ENCODE measurements at places on chromosomes 2 and 18.

GRCh38 chr2:100990650-100991403 is 11.3 kb upstream of the RPL31 start:
- DNase-seq: no peak

- DNase-seq: no peak
These were observed 56.3 kb downstream of the TLK1 start for GRCh38 chr2:171104379-171104778.

DNA sequence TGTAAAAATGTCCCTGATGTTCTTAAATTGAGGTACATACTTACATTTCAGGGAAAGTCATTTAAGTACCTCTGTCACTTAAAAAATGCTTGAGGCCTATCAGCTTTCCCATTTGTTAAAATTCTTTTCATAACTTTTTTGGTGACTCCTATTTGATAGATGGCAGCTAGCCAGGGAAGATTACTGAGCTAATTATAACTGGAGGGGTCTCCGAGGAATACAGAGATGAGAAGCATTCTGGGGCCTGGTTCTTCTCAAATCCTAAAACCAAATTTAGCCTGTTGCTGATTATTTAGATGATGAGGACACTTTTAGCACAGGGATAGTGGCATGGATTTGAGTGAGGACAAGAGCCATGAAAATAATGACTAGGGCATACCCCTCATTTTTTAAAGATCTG is 4.8 kb downstream of the UGP2 start:
- DNase-seq: no peak

DNA sequence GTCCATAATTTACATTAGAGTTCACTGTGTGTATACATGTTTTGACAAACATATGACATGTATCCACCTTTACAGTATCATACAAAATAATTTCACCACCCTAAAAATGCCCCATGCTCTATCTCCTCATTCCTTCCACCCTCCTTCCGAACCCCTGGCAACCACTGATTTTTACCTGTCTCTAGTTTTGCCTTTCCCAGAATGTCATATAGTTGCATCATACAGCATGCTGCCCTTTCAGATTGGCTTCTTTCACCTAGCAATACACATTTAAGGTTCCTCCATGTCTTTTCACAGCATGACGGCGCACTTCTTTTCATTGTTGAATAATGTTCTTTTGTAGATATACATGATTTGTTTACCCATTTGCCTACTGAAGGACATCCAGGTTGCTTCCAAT is 10.4 kb downstream of the LRPPRC start:
- DNase-seq: no peak

- no peak for DNase-seq
These were observed 64.1 kb downstream of the MRPS9 start for GRCh38 chr2:105102001-105102400.

- DNase-seq: no peak
These were observed 269.4 kb downstream of the LOXHD1 start for GRCh38 chr18:46387441-46388131.

- DNase-seq: no peak
These were observed 126.3 kb downstream of the ALPK2 start for GRCh38 chr18:58502628-58503027.

DNA sequence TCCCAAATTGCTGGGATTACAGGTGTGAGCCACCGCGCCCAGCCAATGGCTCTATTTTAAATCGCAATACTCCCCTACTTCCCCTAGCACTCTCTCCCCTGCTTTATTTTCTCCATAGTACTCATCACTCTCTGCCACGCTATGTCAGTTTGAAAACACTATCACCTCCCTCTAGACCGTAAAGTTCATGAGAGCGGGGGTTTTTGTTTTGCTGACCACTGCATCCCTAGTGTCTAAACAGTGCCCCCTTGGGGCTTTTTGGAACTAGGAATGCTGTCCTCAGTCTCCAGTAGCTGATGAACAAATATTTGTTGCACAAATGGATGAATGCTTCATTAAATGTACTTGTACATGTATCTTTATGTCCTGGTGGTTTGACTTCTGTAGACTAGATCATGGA is 44.1 kb downstream of the ATOH8 start:
- DNase-seq: no peak

- no peak for DNase-seq
These were observed 78.1 kb downstream of the UGGT1 start for GRCh38 chr2:128169094-128169493.

- DNase-seq: no peak
These were observed 221.5 kb upstream of the ACVR2A start for GRCh38 chr2:147623328-147623727.

DNA sequence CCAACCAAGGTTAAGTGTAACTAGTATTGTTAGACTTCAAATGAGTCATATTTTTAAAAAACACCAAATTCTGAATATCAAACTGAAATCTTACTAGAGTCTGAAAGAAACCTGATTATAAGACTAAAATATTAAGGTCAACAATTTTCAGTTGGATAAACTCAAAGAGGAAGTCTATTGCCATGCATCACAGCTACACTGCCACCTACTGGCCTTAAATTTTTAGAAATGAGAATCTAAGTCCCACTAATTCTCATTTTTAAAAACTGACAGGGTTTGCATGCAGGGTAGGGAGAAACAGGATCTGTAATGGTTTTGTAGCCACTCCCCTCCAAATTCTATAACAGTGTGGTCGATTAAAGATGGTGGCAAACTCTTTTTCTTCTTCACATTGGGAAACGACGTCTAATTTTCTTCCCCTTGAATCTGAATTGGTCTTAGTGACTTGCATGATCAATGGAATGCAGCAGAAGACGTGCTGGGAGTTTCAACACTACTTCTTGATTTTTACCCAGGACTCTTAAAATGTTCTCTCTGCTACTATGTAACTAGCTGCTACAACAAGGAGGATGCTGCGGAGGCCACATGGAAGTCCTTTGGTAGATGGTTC is 176.1 kb upstream of the SESTD1 start:
- no peak for DNase-seq

GRCh38 chr18:41069167-41069566 is 885.9 kb upstream of the PIK3C3 start:
- no peak for DNase-seq

GRCh38 chr2:23696752-23697045 is 230.2 kb downstream of the ATAD2B start:
- no peak for DNase-seq

DNA sequence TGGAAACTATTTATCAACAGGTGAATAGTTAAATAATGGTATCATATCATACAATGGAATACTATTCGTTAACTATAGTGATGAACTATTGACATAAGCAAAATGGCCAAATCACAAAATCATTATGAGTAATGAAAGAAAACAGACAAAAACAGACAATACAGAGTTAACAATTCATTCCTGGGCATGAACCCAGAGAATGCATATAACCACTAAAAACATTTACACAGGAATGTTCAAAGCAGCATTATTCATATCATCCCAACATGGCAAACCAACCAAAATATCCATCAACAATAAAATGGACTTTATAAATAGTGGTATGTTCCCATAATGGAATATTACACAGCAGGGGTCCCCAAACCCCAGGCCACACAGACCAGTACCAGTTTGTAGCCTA is 131.2 kb upstream of the CYP1B1 start:
- DNase-seq: no peak

GRCh38 chr18:54608028-54608642 is 17.1 kb downstream of the DYNAP start:
- no peak for DNase-seq

DNA sequence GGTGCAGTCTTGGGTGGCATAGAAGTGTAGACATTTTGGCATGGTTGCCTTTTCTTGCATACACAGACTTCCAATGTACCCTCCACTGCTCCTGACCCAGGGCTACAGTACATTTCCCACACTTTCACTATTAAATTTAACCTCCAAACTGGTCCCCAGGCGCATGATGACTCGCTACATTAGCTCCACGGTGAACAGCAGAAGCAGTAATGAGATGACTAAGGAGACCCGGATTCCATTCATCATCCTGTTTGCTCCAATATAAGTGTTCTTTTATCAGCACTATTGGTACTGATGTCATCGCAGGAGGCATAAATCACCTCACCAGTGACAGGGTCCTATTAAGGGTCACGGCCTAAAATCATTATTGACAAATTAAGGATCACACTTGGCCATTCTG is 316.5 kb downstream of the EN1 start:
- DNase-seq: no peak
